Stimulated activated CD4-positive, alpha-beta T cell treated with anti-CD3 and anti-CD28 coated beads, Interleukin-12 subunit alpha, Interleukin-12 subunit beta, amount 100 ng/mL, for 48 hours (primary cell): ENCODE measurements at places on chromosomes 3 and 15.

GRCh38 chr3:130491431-130491830, 25.5 kb upstream of the COL6A6 start:
- DNase-seq: no peak

DNA sequence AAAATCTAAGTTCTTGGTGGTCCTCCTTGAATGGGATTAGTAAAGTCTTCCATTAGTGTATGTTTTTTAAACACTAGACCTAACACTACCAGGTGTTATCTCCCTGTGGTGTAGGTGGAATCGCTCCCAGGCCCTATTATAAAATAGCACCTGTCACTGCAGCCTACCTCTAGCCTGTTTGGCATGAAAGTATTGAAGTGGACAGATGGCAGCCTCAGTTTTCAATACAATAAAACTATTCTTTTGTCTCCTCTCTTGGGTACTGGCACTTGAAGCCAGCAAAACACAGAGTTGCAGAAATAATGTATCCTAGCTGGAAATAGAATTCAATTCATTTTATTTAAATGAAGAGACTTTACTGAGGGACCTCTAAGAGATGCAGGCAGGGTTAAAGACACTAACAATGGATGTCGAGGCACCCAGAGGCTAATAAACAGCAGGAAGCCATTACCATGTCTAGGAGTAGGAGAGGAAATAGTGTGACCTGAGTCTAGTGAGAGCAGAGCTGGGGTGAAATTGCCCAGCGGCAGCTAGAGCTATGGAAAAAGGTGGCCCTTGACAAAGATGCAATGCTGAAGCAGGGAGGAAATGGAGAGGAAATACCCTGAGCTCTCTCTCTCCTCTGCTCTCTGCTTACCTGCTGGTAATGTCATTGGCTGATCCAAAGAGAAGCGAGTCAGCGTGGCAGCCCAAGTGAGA, 49.1 kb upstream of the TMEM158 start:
- DNase-seq: no peak

DNA sequence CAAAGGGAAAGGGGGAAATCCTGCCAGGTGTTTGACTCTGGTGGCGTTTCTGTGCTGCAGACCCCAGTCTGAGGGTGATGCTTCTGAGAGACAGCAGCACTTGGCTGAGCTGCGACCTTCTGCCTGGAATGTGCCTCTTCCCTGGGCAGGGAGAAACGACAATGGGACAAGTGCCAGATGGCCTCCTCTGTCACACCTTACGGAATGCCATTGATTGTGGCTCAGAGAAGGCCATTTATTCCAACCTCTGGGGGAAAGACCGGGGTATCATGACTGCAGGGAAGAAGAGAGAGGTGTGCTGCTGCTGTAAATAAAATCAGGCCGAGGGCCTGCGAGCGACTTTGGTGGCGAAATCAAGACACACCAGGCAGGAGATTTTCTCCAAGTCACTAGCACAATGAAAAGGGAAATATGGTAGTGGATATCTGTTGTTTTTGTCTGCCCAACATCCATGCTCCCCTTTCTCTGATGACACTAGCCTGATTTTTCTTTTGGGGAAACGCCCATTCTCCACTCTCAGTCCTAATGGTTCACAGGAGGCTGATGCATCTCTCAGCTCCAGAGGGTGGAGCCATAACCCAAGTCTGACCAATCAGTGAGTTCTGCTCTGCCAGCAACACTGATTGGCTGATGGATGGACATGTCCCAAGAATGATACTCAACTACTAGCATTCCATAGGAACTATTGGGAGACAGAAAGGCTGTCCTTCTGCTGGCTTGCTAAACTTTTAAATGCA, 336.1 kb downstream of the FOXP1 start:
- no peak for DNase-seq

DNA sequence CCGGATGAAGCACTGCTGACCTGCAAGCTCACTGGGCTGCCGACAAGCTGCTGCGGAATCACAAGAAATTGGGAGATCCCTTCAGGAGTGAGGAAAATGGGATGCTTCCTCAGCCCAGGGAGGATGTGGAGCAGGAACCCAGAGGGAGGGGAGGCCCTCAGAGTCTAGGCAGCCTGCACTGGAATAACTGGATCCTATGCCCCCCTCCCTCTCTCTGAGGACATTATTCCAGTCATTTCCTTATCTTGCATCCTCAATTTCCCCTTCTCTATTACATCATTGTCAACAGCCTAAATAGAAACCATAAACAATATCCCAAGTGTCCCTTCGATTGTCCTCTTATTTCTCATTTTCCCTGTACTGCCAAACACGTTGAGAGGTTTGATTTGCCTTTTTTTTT, 169.0 kb downstream of the OPA1 start:
- DNase-seq: no peak

DNA sequence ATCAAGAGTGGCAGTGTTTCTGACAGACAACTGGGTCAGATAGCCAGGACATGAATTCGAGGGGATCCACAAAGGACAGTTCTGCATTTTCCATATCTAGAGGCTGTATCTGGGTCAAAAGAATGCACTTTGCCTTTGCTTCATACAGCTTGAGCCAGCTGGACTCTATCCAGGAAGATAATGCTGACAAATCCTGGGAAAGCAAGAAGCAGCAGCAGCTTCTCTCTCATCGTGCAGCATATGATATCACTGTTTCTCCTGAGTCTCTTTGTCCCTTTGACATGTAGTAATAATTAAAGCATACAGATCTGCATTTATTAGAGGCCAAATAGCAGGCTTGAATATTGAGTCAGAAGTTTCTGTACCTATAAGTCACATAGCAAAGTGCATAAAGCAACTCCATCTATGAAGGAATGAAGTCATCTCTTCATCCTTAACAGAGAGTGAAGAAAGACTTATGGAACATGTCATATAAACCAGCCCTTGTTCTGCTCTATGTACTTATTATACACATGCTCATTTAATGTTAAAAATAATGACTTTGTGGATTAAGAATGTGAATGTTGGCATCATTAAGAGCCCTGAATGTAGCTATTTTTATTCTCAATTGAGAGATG, 236.8 kb upstream of the GBE1 start:
- DNase-seq: no peak

DNA sequence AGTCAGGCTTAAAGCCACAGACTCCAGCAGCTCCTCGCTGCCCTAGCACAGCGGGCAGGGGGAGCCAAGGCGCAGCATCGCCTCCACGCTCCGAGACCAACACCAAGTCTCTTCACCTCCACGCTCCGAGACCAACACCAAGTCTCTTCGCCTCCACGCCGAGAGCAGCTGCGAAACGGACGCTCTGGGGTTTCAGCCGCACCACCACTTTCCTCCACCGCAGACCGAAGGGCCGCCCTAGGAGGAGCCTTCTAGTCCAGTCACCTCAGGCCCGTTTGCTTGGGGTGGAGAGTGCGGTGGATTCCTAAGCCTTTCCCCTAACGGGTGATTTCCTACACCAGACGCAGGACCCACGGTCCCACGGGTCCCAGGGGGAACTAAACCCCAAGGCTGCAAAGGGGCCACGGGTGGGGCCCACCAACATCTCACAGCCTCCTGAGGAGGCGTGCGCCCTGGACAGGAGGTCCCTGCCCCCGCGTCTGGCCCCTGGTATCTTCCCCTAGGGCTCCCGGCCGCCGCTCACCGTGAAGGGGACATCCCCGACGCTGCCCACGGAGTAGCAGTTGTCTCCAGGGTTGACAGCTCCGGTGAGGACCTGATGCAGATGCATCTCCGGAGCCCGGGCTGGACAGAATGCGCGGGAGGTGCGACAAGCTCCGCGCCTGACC, 501 bp downstream of the DMXL2 start:
- DNase-seq: peak; percentile 5

- no peak for DNase-seq
Observed at GRCh38 chr3:119664370-119664769, 4.0 kb upstream of the POPDC2 start.

DNA sequence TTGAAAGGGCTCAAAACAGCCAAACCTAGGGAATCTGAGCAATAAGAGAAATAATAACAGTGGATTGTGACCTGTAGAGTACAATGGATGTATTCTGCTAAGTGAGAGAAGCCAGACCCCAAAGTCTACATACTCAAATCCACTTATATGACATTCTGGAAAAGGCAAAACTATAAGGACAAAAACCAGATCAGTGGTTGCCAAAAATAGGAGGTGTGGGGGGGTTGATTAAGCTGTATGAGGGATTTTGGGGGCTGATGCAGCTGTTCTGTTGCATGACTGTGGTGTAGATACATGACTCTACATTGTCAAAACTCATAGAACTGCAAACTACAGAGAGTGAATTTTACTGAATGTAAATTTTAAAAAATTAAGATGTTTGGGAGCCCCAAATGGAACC, 20.1 kb upstream of the CGNL1 start:
- DNase-seq: no peak

- DNase-seq: no peak
Observed at GRCh38 chr3:18672561-18672960, 247.4 kb upstream of the SATB1 start.

DNA sequence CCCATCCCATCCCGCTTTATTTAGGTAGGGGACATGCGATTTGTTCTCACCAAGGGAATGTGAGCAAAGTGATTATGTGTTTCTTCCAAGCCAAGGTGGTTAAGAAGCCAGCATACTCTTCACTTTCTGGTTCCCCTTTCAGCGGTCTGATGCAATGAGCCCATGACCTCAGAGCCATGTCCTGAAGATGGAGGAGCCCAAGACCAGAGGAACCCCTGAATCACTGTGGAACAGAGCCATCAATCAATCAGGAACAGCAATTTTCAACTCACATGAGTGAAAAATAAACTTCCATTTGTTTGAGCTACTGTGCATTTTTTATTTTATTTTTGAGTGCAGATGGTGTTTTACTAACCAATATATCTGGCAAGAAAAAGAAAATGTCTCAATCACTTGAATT, 10.8 kb downstream of the THRB start:
- DNase-seq: no peak

- DNase-seq: no peak
Observed at GRCh38 chr15:65209701-65210643, 1.3 kb downstream of the CILP start.

- no peak for DNase-seq
Observed at GRCh38 chr3:126999383-126999782, 16.5 kb downstream of the PLXNA1 start.

DNA sequence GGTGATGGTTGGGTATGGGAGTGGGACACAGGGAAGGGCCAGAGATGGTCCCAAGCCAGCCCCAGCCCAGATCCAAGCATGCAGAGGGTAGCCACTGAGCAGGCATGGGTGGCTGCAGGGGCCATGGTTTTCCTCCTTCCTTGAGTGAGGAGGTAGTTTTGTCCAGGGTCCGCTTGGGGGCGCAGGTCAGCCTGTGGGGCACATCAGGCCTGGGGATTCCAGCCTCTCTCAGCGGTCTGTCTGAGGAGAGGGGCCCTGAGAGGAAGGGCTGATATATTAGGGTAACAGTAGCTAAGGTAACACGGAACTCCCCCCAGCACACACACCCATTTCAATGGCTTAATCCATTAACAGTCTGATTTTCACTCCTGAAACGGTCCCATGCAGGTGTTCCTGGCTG, 22.7 kb upstream of the LCTL start:
- DNase-seq: no peak

DNA sequence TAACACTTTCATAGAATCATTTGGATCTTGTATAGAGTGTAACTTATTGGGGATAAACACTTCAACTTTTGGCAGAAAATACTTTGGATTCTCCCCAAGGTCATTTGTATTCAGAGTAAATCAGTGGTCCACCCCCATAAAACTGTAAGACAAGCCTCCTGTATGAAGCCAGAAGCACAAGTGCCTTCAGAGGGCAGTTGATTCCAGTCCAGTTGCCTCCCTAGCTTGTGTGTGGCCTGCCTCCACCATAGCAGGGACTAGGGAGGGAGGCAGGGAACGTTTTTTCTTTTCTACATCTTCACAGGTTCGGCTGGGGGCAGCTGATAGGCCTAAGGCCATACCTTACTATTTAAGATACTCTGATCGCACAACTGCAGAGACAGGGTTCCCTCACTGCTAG, 11.6 kb downstream of the GORASP1 start:
- DNase-seq: no peak

DNA sequence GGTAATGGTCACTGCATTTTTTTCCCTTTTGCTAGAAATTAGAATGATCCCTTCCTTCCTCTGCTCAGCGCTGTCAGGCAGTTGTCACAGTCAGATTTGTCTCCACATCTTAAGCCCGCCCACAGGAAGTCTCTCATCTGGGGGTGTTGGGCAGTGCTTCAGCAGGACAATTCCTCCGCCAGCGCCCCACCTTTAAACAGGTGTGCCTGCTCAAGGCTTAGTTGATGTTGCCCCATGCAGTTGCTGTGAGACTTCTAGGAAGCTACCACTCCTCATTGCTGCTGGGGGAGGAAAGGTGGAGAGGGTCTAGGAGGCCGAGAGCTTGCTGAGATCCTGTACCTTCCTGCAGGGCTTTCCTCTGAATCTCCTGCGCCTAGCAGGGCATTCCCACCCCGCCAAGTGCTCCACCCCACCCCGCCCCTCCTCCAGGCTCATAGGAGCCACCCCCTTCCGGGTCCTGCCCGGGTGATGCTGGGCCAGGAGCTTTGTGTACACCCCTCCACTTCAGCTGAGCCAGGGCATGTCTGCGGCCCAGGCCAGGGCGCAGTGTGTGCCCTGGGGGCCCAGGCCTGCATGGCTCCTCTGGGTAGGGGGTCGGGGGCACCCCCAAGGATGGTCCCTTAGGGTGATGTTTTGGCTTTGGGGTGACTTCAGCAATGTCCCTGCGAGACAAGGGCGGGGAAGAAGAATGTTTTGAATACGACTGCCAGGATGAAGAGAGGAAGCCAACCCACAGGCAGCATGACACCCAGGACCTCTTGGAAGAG, 68.7 kb downstream of the TRAK1 start:
- peak; percentile 4 for DNase-seq

GRCh38 chr3:52848617-52849016, 13.8 kb upstream of the MUSTN1 start:
- DNase-seq: no peak

DNA sequence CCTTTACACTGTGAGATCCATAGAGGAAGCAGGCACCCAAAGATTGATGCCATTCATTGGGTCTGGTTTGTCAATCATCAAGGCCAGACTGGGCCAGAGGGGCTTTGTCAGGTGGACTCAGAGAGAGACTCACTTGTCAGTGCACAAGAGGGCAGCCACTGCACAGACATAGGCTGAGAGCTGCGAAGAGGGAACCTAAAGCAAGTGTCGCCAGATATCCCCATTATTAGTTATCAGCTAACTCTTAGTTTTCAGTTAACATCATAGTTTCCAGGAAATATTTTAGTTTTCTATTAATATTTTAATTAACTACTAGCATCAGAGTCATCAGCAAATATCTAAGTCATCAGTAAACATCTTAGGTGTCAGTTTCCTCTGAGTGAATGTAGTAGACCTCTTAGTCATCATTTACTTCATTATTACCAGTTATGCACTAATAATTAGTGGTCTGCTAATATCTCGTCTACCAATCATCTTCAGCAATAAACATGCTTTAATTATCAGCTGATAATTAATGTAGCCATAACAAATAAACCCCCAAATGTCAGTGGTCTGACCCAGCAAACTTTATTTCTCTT, 41.7 kb upstream of the LIMD1 start:
- no peak for DNase-seq

GRCh38 chr3:64852738-64853137, 164.9 kb upstream of the ADAMTS9 start:
- DNase-seq: no peak

GRCh38 chr15:69497076-69497475, 44.5 kb downstream of the RPLP1 start:
- no peak for DNase-seq

- no peak for DNase-seq
Observed at GRCh38 chr3:158165730-158166129, 55.8 kb downstream of the RSRC1 start.

- DNase-seq: no peak
Observed at GRCh38 chr15:98722645-98723044, 74.3 kb downstream of the IGF1R start.
